ENCODE measurements at places on chromosomes 7 and 10.

DNA sequence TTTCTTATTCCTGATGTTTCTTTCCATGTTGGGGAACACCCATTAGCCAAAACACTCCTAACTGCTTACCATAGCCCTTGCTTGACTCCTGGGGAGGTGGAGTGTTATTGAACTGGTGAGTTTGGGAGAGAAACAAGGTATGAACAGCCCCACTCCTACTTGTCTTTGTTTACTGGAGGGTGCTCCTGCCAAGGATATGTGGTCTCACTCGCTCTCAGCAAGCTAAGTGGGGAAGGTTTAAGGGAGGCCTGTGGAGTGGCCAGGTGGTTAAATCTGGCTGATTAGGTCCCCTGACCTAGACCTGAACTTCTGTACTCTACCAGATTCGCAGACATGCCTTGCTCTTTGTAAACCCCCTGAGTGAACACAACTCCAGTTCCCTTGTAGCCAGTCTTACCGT is 300.1 kb downstream of the PTEN start:
- DNase-seq, result no peak

DNA sequence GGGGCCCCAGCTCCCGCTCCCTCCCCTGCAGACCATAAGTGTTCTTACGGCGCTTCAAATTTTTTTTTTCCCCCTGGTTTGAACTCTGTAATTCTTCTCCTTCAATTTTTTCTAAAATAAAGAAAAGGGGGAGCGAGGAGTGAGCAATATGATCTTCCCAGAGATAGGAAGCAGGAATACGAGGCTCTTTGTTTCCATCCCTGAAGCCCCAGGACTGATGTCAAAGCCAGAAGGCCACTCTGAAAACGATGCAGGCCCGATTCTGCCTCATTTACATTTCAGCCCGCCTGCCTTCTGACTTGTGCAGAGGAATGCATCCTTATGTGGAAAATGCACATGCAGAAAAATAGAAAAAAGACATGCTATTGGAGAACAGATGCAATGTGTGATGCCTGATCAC is 401.5 kb upstream of the MKI67 start:
- DNase-seq, result no peak

DNA sequence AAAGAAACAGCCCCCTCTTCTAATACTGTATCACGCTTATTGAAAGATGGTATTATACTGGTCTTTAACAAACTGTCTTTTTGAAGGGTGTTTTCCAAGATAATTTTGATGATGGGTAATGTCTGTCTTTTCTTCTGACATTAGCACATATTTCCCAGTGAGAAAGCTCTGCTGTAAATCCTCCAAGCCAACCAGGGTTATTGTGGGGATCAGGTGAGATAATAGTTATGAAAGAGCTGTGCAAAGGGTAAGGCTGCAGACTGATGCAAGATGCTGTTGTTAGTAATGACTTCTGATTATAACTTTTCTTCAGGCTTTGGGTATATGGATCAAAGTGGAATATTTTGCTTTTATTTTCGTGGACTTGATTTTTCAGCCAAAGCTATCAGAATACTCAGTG is 581.7 kb downstream of the REEP3 start:
- no peak for DNase-seq

GRCh38 chr7:155471718-155472117 is 13.8 kb downstream of the EN2 start:
- DNase-seq, result no peak

GRCh38 chr10:115882021-115882420 is 391.0 kb downstream of the GFRA1 start:
- no peak for DNase-seq

GRCh38 chr10:132744839-132745238 is 41.1 kb downstream of the NKX6-2 start:
- DNase-seq, result no peak

- no peak for DNase-seq
Measured at GRCh38 chr7:90931986-90932916, 332.0 kb upstream of the FZD1 start.

DNA sequence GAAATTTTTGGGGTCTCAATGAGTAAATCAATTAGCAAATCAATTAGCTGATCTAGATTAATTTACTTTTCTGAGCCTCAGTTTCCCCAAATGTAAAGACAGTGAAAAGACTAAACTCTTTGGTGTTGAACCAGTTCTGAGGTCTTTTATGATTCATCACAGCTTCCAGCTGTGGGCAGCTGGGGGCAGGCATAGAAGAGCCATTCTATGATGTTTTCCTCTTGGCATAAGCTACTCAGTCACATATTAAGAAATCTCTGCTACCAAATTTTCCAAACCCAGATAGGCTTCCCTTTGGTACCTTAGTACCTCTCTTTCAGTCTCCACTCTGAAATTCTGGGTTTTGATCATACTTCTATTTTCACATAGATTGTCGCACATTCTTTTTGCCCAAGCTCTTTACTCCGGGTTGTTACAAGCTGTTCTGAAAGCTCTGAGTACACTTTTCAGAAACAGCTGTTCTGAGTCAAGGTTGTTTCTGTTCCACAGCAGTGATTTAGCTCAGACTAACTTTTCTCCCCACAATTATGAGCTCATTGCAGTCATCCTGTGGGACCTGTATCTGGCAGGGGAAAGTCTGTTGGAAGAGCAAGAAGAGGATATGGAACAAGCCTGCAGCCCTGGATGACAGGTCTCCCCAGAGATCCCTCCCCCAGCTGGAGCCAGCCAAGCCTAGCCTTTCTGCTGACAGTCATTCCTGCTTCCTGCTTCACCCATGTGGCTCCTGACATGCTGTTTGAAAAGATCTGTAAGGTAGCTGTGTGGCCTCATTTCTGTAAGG is 599.6 kb upstream of the GHITM start:
- DNase-seq, result no peak

DNA sequence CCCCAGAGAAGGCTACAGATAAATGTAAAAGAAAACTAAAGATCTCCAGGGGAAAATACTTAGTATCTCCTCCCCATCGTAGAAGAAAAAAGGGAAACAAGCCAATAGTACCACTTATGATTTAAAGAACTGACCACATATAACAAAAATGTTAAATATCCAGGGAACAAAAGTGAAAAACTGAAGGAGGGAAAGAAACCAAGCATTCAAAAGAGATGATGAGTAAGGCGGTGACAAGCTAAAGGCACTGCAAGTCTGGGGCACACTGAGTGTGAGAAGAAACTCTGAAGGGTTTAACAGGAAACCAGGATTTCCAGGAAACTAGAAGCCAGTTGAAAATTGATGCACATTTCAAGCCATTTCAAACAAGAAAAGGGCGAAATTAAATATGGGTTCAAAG is 226.3 kb downstream of the AHR start:
- no peak for DNase-seq

- DNase-seq, result no peak
Measured at GRCh38 chr7:24916463-24917040, 63.4 kb downstream of the OSBPL3 start.

DNA sequence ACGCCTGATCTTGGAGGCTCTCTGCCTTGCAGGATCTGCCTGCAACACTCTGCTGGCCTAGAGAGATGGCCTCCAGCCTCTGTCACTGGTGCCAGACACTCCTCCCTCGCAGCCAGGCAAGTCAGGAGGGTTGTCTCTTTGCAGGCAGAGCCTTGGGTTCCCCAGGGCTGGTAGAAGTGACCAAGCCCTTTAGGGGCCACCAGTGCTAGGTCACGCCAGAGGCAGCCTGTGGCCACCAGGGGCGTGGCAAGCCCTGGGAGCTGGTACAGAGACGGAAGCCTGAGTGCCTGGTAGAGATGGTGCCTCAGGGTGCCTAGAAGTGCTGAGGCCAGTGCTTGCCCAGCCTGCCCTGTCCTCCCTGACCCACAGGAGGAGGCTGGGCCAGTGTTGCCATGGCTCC is 9.1 kb downstream of the ADCYAP1R1 start:
- no peak for DNase-seq

- peak; percentile 25 for DNase-seq
Measured at GRCh38 chr7:38222481-38223096, 44.5 kb downstream of the STARD3NL start.

- no peak for DNase-seq
Measured at GRCh38 chr7:122166275-122166674, 22.2 kb upstream of the AASS start.

GRCh38 chr7:49346195-49346899 is 422.0 kb downstream of the CDC14C start:
- no peak for DNase-seq

GRCh38 chr7:130475776-130476175 is 16.1 kb upstream of the MEST start:
- DNase-seq, result no peak

GRCh38 chr7:31767686-31768358 is 80.8 kb downstream of the PPP1R17 start:
- DNase-seq, result no peak

DNA sequence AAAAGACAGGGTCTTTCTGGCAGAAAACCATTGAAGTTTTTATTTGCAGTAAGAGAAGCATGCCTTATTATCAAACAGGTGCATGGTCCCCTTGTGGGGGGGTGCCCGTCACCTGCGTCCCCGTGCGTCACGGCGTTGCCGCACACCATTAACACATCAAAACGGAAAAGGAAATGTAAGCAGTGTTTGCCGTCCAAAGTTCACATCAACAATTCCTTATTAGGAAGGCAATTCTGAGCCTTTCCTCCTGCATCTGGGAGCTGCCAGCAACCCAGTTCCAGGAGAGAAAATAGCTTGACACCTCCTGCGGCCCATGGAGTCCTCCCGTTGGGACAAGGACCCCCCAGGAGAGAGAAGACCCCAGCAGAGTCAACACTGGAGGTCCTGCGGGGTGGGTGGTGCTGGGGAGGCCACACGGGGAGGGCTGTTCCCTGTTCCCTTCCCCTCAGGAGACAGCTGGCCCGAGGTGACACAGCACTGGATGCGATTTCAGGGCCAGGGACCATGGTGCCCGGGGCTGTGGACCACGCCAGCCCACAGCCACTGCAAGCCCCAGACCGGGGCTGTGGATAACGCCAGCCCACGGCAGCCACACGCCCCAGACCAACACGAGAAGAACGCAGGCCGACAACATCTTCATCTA is 39.5 kb downstream of the DIP2C start:
- DNase-seq, result no peak

DNA sequence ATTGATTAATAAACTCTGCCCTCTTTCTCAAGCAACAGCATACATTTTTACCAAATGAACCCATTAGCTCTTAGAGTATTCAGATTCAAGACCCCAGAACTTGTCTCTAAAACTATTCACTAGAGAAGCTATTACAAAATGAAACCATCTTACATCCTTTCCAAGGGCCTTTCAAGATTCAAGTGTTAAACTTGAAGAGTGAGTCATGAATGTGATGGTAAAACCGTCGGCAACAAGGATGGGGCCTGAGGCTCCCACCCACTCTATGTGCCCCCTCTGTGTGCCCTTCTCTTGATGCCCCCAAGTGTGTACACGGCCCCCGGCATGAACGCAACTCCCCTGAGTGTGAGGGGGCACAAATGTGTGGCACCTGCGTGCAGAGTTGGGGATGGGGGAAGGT is 46.4 kb downstream of the SFMBT2 start:
- DNase-seq, result no peak

- no peak for DNase-seq
Measured at GRCh38 chr7:1229202-1229947, 3.3 kb upstream of the UNCX start.

All from activated T-helper 1 cell treated with anti-CD3 and anti-CD28 coated beads, Interleukin-12 subunit alpha, Interleukin-12 subunit beta, Interleukin-2, Interleukin-4 antibody, amounts not matched to agents 30 ng/mL and 10 ng/mL and 1 ng/mL, durations not matched to agents 14 hours and 24 hours and 36 hours (primary cell).